IMR-90 (cell line): ENCODE measurements at places on chromosomes 7 and 10. TPM values are rescaled to one million over a fixed set of nuclear protein-coding genes. Genes with fewer than 3 reads are reported as not detected.

GRCh38 chr10:70912556-70912955 lies 24.2 kb upstream of the PCBD1 start:
- DNase-seq, result no peak

- DNase-seq, result no peak
These were observed 93.8 kb downstream of the ITGB8 start for GRCh38 chr7:20424500-20424899.

DNA sequence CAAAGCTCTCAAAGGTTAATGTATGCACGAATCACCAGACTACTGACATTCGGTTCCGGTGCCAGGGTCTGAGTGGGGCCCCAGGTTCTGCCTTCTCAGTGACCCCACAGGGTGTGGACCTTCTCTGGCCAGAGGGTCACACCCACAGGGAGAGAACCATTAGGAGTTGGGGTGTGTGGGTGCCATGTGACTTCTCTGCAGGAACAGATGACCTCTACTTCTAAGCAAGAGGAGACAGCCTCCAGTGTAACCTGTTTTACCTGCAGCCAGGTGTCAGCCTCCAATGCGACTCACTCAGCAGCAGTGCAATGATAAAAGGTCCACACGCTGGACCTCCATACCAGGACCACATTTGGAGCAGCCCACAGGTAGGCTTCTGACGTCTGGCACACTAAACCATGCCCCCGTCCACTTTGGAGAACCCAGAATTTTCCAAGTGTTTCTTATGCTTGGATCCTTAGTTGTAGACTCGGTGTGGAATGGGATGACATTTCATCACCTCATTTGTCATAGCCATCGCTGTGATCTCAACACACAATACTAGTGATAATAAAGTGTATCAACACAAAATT lies 16.2 kb upstream of the INSIG1 start:
- no peak for DNase-seq

DNA sequence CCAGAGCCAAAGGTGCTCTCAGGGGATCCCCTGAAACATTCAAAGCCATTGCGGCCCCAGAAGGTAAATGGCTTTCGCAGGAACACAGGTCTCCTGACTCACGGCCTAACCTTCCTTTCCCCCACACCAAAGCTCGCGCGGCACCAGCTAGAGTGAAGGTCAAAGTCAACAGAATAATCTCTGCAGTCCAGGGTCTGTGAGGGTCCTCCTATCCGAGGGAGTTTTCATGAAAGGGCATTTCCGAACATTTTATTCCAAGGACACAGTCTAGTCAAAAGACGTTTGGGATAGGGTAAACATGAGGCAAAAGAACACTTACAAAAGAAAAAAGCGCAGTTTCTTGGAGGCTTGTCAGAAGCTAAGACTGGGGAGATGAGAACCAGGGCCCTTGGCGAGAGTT lies 559 bp upstream of the STEAP2 start:
- no peak for DNase-seq

Gene RNF148
- not detected in 2 replicates for total RNA-seq

Gene ELN
- 1.9 and 2.2 TPM in 2 replicates for total RNA-seq

Gene FMC1
- total RNA-seq, result 6.1 and 6.4 TPM in 2 replicates

Gene TMEM236
- not detected in 2 replicates for total RNA-seq

Gene INA
- 4.5 and 6.4 TPM in 2 replicates for total RNA-seq

Gene PPP2R2D
- 21.1 and 23.8 TPM in 2 replicates for total RNA-seq
